ENCODE measurements at places on chromosomes 11 and 22.
A peak's percentile ranks its signal among the peaks of the same experiment; 100 is the strongest.

- no peak for DNase-seq
Measured at GRCh38 chr22:24474649-24475255, 20.4 kb upstream of the UPB1 start.

DNA sequence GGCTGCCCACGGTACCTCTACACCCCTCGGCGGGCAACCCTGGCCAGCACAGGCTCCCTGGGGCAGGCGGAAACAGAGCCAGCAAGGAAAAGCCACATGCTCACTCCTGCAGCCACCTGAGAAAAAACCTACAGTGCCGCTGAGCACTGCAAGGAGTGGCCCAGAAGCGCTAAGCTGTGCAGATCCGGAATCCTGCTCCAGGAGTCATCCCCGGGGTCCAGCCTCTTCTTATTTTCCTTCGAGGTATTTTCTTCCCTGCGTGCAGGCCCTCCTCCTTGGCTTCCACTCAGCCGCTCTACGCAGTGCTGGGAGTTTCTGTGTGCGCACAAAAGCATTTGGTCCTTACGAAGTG, 81.0 kb downstream of the TRMU start:
- DNase-seq: no peak

DNA sequence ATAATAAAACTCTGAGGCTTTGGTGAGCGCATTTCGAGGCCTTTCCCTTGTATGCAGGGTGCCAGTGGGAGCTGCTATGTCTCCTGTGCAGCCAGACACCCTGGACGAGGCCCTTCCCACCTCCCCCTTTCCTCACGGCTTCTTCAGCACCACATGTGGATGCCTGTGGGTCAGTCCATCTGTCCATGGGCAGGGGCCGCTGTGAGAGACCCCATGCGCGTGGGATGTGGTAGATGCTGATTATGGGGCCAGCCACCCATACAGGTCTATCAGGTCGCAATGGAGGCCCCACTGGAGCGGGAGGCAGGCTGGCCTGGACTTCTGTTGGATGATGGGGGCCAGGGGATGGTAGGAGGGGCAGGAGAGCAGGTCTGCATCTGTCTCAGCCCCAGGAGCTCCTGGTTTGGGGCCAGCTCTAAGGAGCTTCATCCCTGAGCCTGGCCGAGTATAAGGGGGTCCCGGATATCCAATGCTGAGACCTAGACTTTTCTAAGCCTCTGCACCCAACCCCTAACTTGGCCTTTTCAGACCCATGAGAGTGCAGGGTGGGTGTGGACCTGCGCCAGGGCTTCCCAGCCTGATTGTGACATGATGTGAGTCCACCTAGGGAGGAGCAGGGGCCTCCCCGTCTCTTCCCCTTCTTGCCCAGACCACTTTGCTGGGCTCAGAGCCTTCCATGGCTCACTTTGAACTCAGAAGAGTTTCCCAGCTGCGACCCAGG, 14.0 kb upstream of the DGCR8 start:
- DNase-seq: no peak

DNA sequence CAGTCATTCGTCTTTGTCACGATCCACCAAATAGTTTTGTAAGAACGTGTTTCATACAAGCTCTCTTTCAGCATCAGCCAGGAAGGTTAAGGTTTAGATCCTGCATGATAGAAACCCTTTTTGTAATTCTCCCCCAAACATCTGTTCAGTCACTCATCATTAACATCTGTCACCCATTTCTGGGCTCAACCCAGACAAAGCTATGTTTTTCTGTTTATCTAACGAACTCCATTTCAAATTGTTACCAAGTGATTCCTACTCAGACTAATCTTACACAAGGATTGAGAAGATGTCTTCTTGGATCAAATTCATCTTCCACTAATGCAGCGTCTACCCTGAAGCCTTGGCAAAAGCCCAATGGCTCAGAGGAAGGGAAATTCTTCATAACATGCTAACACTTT, 58.8 kb downstream of the FZD4 start:
- no peak for DNase-seq

DNA sequence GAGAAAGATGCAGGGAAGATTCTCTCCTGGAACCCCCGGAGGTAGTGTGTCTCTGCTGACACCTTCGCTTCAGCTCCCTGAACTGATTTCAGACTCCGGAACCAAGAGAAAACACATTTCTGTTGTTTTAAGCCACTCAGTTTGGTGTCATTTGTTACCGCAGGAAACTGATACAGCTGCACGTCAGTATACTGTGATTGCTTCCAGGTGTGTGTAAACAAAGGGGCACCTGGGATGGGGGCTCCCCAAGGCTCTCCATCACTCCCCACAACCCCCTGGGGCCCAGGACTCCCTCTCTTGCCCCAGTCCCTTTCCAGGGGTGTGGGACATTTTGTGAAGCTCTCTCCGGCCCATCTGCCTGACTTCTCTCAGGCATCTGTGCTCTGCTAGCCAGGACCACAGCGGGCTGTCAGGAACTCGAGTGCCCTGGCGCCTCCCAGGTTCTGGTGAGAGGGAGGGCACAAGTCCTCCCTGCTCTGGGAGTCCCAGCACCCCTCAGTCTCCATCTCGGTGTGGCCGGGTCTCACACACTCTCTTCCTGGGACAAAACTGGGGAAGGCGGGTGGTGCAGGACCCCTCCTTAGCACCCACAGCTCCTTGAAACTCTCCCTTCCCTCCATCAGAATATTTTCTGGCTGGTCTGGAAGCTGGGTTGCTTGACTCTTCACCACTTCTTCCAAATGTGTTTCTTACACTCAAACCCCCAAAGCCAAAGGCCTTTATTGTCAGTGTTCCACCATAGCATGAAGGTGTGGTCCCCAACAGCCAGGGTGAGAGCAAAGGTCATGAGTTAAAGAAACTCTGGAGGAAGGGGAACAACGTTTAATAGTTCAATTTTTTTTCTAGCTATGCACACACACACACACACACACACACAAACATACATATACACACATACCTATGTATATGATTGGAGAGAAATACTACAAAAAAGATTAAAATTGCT, 35.0 kb upstream of the TSKU start:
- no peak for DNase-seq

GRCh38 chr11:133803026-133803425, 42.3 kb downstream of the SPATA19 start:
- no peak for DNase-seq

- DNase-seq: no peak
Measured at GRCh38 chr22:32236970-32237369, 18.2 kb downstream of the SLC5A4 start.

- DNase-seq: no peak
Measured at GRCh38 chr11:116539211-116539610, 233.6 kb downstream of the BUD13 start.

GRCh38 chr11:61487342-61488025, 21.1 kb upstream of the LRRC10B start:
- no peak for DNase-seq

DNA sequence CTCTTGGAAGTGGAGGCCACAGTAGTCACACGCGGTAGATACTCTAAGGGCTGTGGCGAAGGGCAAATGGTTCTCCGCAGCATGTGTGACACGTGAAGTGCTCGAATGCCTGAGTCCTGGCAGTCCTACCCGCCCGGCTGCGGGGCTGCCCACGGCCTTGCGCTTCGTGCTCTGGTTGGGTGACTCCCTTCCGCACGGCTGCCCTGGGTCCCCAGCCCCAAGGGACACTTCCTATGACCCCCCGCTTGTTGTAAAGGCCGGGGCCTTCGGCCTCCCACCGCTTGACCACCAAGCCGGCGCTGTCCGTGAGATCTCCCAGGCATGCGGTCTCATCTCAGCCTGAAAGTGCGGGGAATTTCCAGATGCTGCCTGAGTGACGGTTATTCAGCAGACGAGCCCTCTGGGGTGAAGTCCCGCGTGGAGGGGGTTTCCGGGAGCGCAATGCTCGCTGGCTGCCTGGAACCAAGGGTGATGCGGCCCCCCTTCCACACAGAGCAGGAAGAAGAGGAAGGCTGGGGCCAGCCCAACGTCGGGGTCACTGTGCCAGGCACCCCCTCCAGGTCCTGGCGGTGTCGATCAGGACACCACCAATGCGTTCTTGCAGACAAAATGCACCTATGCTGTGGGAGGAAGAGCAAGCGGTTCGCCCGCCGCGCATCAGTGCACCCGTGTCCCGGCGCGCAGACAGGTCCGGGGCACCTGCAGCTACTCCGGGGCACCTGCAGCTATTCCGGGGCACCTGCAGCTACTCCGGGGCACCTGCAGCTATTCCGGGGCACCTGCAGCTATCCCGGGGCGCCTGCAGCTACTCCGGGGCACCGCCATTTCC, 171.2 kb downstream of the OPCML start:
- no peak for DNase-seq

DNA sequence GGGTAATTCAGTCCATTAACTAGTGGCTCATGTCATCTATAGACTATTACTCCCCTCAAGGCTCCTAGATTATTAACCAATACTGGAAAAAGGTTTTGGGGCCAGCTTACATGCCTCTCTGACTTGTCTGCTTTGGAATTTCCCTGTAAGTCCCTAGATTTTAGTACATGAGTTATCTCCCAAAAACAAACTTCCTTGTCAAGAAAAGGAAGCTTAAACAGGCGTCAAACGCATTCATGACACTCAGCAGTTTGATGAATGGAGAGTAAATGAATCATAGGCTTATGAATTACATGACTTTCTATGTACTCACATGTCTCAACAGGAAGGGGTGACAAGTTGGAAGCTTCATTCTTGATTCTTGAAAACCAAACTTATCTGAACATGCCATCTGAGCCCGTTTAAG, 70.8 kb downstream of the BLID start:
- no peak for DNase-seq

GRCh38 chr11:120522736-120523135, 11.2 kb downstream of the GRIK4 start:
- DNase-seq: peak; percentile 36

DNA sequence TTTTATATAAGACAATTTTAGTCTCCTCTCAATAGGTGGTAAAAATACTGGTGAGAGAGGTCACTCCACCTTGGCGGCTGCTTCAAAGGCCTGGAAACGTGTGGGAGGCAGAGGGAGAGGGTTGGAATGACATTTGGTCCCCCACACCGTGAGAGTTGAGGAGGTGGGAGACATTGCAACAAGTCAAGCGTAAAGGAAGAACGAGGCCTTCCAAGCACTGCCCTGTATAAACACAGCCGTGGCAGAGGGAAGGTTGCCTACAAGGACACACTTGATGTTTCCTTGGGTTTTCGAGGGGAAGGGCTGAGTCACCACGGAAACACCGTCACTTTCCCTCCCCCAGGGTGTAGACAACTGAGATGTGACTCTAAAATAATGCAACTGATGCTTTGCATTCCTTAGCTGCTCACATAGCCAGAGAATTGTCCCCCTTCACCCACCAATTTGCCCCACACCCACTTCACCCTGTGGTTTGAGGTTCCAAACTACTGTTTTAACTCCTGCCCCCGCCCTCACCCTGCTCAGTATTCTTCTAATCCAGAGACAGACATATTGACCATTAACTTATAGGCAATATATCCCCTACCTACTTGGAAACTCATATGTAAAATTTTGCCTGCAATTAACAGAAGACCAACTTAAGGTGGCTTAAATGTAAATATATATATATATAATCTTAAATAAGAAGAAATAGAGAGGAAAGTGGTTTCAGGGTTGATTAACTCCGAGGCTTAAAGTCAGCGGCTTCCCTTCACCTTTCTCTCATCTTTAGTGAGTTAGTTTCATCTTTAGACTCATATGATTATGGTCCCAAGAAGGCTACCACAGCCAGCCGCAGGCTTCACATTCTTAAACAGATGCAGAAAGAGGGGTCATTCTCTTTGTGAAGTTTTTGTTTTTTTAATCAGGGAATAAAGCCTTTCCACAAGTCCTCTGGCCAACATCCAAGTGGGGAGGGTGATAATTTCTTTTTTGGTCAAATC, 54.1 kb upstream of the BDNF start:
- no peak for DNase-seq

DNA sequence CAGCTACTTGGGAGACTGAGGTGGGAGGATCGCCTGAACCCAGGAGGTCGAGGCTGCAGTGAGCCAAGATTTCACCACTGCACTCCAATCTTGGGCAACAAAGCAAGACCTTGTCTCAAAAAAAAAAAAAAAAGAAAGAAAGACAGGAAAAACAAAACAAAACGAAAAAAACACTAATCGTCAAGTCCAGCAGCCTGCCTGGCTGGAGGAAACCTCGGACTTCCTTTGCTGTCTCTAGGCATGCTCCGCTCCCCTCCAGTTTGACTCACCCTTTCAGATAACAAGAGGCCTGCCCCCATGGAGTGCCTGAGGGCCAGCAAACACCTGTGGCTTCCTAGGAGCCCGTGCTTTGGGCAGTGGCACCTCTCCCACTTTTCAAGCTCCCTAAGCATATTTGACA, 28.8 kb upstream of the CHKA start:
- DNase-seq: no peak

DNA sequence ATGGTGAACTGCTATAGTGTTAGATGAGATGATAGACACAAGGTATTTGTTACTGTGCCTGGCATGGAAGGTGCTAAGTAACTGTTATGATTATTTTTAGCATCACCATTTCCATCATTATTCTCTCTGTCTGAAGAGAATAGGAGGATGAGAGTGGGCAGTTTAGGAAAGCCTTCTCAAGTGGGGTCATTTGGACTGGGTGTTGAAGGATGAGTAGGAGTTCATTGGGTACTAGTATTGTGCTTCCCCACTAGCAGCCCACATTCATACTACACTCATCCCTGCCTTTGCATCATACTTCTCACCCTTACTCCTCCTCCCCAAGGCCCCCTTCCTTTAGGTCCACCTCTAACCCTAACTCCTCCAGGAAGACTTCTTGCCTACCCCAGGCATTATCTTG, 20.6 kb downstream of the MYEOV start:
- no peak for DNase-seq

- no peak for DNase-seq
Measured at GRCh38 chr11:118219732-118220131, 5.1 kb downstream of the JAML start.

- no peak for DNase-seq
Measured at GRCh38 chr11:69983571-69983877, 94.6 kb upstream of the ANO1 start.

GRCh38 chr11:120739780-120740179, 228.2 kb downstream of the GRIK4 start:
- no peak for DNase-seq

DNA sequence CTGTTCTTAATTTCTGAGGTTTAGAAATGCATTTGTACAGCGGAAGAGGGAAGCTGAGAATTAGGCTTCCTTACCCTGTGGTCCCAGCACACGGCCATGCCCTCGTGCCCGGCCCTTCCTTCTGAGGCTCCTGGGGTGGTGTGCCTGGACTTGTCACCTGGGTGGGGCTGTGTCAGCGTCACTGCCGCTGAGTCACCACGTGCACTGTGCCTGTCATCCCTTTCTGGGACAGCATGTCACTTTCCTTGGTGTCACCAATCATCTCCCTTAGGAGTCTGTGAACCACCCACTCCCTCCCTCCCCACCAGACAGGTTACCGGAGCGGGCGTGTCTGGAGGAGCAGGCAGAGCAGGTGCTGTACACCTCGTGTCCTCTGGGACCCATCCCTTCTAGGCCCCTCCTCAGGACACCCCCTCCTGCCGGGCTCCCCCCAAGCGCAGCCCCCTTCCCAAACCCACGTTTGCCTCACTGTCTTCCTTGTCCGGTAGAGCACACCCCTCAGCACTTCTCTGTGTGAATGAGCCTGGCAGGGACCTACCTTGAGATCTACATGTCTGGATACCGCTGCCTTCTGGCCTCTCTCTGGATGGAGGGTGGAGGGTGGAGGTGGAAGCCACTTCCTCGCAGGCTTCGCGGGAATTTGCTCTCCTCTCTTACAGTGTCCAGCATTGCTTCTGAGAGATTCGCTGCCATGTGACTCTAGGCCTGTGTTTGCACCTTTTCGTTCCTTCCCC, 367.6 kb downstream of the TBC1D22A start:
- no peak for DNase-seq
